Activated CD4-positive, alpha-beta memory T cell treated with anti-CD3 and anti-CD28 coated beads, Interleukin-2, amount 10 ng/mL, durations not matched to agents 7 days and 5 days (primary cell): ENCODE measurements at places on chromosomes 5 and 9. TPM values are rescaled to one million over a fixed set of nuclear protein-coding genes. Genes with fewer than 3 reads are reported as not detected.

- H3K4me1 ChIP-seq, result peaks cover 8% of the 10 kb centered on the region
- H3K27me3 ChIP-seq, result no peaks in the 10 kb centered on the region
- no peak for DNase-seq
- no peak overlapping the region for H3K27ac ChIP-seq
These were observed 17.0 kb downstream of the BTF3 start for GRCh38 chr5:73515232-73515631.

GRCh38 chr9:137575364-137575715, 3.4 kb downstream of the DPH7 start:
- no peaks in the 10 kb centered on the region for H3K27me3 ChIP-seq
- H3K4me3 ChIP-seq, result no peak overlapping the region
- peaks cover 38% of the 10 kb centered on the region for H3K4me1 ChIP-seq

DNA sequence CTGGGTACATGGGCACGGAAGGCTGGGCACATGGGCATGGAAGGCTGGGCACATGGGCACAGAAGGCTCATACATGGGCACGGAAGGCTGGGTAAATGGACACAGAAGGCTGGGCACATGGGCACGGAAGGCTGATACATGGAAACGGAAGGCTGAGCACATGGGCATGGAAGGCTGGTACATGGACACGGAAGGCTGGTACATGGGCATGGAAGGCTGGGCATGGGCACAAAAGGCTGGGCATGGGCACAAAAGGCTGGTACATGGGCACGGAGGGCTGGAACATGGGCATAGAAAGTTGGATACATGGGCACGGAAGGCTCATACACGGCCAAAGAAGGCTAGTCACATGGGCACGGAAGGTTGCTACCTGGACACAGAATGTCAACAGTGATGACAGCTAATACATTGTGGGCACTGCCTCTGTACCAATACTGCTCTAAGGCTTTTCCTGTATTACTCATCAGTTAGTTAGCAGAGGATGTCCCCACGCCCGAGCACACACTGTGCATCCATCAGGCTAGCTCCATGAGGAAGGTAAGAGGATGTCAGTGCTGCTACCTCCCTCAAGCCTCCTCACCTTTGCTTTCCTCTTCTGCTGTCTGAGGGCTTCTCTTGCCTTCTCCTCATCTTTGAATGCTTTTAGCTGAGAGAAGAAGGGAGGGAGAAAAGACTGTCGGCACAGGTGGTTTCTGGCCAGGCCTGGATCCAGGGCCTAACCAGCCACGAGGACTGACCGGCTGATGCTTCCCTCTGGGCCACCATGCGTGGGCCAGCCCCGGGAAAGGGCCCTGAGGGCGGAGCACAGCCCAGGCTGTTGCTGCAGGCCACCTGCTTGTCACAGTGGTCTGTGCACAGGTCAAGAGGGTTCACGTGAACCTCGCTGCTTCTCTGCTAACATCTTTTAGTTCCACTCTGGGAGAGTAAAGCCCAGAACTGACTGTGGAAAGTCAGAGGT, 14.3 kb downstream of the GPX3 start:
- H3K27ac ChIP-seq, result no peak overlapping the region
- H3K4me3 ChIP-seq, result no peak overlapping the region
- DNase-seq, result no peak
- H3K27me3 ChIP-seq, result no peaks in the 10 kb centered on the region
- H3K36me3 ChIP-seq, result peaks cover 84% of the 10 kb centered on the region
- peaks cover 10% of the 10 kb centered on the region for H3K4me1 ChIP-seq

DNA sequence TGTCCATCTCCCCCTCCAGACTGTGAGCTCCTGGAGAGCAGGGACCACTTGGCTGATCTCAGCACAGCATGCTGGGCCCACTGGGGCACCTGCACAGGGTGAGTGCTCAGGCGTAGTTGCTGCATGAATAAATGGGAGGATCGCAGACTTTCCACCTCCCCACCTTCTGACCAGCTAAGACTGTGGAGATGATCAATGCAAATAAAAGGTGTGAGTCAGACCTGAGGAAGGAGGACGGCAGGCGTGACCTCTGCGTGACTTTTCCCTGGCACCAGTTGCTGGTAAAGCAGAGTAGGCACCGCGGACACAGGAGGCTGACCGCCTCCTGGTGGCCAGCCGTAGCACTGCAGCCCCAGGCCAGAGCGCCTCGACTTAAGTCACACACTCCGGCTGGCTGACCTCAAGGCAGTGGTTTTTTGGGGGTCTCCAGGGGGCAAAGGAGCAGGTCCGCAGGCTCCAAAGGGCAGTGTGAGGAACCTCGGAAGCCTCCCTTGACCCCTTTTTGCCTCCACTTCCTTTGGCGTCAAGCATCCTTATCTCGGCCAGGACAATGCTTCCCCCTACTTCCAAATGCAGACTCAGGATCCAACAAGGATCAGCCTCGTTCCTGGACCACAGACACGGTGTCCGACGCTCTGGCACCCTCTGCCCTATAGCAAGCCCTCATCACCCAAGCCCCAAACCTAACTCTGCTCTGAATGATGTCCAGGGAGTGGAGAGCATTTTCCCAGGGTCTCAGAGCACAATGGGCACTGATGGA, 12.7 kb upstream of the TDRD7 start:
- peak; percentile 70 for DNase-seq
- H3K27me3 ChIP-seq, result peaks cover 56% of the 10 kb centered on the region
- H3K4me1 ChIP-seq, result peaks cover 28% of the 10 kb centered on the region
- H3K27ac ChIP-seq, result no peak overlapping the region

GRCh38 chr9:98009936-98010335, 26.8 kb downstream of the ANP32B start:
- H3K4me1 ChIP-seq, result peaks cover 33% of the 10 kb centered on the region
- no peak for DNase-seq
- no peak overlapping the region for H3K27ac ChIP-seq
- H3K36me3 ChIP-seq, result peaks cover 87% of the 10 kb centered on the region

DNA sequence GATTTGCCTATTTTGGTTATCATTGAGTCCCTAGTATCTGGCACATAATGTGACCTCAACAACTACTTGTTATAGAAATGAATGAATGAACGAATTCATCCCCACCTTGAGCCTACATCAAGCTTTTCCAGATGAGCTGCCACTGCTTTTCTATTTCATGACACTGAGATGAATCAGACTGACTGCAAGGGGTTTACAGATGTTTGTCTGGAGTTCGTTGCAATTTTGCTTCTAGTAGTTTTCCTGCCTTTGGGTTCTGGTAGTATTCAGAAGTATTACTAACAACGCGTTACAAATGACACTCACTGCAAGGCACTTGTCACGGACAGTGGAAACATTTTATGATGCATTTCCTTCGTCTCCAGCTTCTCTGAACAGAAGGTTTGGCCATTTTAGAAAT, 222.3 kb downstream of the CD180 start:
- no peak overlapping the region for H3K27ac ChIP-seq
- no peaks in the 10 kb centered on the region for H3K36me3 ChIP-seq
- peaks cover 2% of the 10 kb centered on the region for H3K4me1 ChIP-seq
- peaks cover 8% of the 10 kb centered on the region for H3K27me3 ChIP-seq
- no peak for DNase-seq
- no peak overlapping the region for H3K4me3 ChIP-seq

The ANKS6 gene
- total RNA-seq, result 4.7 TPM

The ZNF354C gene
- 6.0 TPM for total RNA-seq
